ENCODE measurements at places on chromosomes 7 and 10. TPM values are rescaled to one million over a fixed set of nuclear protein-coding genes. Genes with fewer than 3 reads are reported as not detected.

IQUB gene
- 0.32 TPM for total RNA-seq

CPXM2 gene
- 9.2 TPM for total RNA-seq

KCND2 gene
- total RNA-seq: not detected

C10orf143 gene
- total RNA-seq: 0.14 TPM

DNA sequence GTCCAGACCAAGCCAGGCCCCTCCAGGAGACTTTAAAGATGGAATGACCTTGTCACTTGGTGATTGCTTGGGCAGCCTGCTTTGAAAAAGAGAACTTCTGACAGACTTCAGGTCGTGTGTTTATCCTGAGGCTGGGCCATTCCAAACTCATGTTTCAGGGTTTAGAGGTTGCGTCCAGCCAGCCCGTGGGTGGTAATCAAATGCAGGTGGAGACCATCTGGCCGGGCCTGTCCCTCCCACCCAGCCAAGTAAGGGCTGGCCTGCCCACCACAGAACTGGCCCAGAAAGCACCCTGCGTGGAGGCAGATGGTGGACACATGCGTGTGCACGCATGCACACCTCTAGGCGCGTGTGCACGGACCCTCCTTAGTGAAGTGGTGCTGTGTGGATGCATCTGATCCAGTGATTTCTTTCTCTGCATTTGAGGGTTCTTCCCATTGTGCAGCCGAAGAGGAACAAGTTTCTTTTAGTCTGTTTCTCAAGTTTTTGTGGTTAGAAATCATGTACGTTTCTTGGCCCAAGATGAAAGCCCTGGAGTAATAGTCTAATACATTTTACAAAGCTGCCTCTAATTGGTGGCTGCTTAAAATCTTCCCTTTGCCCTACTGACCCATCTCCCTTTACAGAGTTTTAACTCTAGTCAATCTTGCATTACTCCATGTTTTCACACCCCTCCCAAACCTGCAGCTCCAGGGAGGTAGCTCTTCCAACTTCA lies 43.0 kb downstream of the SUFU start:
- no peak for DNase-seq

DNA sequence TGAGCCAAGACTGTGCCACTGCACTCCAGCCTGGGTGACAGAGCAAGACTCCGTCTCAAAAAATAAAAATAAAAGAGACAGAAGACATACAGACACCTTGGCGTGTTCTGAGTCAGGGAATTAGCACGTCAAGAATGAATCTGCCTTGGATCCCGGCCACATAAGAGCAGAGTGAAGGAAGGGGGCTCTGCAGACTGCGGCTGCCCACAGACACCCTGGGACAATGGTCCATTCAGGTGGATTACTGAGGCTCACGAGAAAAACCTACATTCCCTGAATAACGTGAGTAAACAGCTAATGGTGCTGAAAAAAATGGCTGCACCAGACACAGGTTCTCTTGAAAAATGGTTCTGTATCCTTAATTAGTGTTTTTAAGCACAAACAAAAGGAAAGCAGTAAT lies 100.1 kb upstream of the FGFR2 start:
- no peak for DNase-seq

TAS2R5 gene
- total RNA-seq: 0.53 TPM

TMEM140 gene
- total RNA-seq: 13.4 TPM

ASB4 gene
- total RNA-seq: not detected

DNA sequence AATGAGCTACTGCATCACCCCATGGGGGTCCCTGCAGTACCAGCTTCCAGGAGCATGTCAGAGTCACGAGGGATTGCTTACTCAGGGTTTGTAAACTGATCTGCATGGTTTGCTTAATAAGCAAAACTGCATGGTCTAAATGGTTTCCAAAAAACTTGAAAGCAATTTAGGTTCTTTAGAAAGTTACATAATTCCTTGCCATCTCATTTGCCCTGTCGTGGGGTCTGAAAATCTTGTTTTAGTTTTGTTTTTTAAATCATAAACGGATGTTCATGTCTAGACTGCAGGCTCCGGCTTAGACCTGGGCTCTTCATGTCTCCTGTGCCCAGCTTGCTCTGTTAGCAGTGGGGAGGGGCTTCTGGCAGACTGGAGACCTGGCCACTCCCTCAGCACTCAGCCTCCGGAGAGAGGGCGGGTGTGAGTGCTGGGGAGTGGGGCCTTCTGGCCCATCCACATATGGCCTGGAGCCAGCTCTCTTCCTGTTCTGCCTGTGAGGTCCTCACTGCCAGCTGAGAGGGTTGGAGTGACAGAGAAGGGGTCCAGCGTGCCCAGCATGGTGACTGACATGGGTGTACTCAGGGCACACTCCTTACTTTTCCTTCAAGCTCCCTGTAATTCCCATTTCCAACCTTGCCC lies 17.5 kb downstream of the PRF1 start:
- DNase-seq: no peak

SMIM30 gene
- total RNA-seq: 52.5 TPM

DNA sequence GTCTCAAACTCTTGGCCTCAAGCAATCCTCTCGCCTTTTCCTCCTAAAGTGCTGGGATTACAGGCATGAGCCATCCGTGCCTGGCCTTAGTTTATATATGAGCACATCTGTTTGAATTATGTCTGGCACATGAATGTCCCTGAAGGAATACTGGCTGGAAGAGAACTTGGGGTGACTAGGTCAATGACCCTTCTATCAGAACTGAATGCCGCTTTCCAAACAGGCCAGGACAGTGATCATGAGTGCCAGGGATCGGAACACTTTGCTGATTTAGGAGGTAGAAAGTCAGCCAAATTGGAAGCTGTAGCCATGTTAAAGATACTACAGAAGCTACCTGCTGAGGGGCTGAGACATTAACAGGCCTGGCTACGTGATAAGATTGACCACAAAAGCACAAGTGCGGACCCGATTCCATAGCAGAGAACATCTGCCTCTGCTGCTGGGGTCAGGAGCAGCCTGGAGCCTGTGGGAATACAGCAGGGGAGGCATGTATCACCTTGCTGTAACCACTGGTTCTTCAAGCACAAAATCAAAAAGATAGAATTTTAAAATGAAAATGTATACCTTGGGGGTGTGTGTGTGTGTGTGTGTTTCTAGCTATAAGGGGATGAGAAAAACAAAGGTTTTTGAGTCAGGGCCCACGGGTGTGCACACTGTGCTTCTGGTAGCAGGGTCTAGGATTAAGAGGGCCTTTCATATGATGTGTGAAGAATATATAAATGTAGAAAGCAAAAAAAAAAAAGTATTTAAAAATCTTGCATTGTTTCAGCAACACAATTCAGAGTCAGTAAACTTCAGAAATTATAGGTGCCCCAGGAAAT lies 293.7 kb downstream of the BBS9 start:
- no peak for DNase-seq

CALHM3 gene
- not detected for total RNA-seq

GRCh38 chr10:102467971-102468438 lies 16.7 kb upstream of the C10orf95 start:
- no peak for DNase-seq

PPP1R3C gene
- total RNA-seq: 1.2 TPM

CFAP58 gene
- total RNA-seq: 0.46 TPM

- DNase-seq: no peak
Observed at GRCh38 chr10:32379318-32379949, 32.5 kb upstream of the EPC1 start.

GRCh38 chr10:58856508-58857240 lies 319.8 kb upstream of the PHYHIPL start:
- no peak for DNase-seq

DNA sequence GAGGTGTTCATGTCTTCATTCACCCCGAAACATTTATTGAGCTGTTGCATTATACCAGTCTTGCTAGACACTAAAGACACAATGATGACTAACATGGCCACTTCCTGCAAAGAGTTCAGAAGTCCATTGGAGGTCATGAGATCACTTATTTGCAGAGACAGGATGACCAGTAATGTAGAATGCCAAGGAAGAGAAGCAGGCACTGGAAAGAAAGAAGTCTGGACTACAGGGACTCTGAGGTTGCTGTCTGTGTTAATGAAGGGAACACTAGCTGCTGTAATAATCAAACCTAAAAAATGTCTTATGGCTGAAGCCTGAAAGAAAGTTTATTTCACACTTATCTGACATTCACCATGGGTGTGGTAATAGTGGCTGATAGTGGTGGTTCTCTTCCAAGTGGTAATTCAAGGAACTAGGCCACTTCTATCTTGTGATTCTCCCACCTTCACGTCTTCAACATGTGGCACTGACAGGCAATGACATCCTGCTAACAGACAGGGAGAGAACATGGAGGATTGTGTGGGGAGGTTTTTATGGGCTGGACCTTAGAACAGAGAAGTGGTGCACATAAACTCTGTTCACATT lies 89.2 kb upstream of the MKLN1 start:
- peak; percentile 43 for DNase-seq

PIP gene
- total RNA-seq: not detected

- no peak for DNase-seq
Observed at GRCh38 chr7:142584765-142585164, 164.5 kb upstream of the PRSS1 start.

- no peak for DNase-seq
Observed at GRCh38 chr7:35727571-35727970, 32.6 kb upstream of the HERPUD2 start.

DNA sequence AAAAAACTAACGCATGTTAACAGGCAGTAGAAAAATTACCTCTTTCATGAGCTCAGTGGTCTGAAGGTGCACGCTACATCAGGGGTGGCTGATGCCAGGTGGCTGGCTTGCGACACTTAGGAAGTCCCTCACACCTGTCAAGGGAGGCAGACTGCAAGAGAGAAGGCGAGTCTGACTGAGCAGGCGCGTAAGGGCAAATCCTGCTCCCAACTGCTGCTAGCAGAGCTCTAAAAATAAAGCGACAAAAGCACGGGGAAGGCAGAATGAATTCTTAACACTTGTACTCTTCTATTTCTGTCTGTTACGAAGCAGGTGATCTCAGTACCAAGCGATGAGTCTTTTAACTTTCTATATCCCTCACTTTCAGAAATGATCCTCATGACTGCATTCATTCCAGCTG lies 33.1 kb downstream of the CACNA2D1 start:
- DNase-seq: no peak

DNA sequence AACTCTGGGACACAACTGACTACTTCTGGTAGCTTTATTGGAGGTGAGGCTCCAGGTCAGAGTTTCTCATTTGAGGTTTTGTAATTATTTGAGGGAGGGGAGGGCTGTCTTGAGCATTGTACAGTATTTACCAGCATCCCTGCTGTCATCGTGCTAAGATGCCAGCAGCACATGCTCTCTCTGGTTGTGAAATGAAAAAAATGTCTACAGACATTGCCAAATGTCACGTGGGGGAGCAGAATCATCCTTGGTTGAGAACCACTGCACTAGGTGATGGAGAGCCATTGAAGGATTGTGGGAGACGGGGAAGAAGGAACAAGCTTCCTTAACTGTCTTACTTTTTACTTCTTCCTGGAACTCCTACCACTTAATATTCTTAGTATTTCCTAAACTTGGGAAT lies 5.0 kb downstream of the SEPTIN7 start:
- DNase-seq: no peak

- DNase-seq: no peak
Observed at GRCh38 chr10:95262763-95263518, 27.9 kb downstream of the PDLIM1 start.

OR13A1 gene
- total RNA-seq: not detected

- peak; percentile 33 for DNase-seq
Observed at GRCh38 chr7:17408245-17408903, 109.9 kb downstream of the AHR start.

GRCh38 chr7:95104739-95105138 lies 197.3 kb downstream of the PPP1R9A start:
- DNase-seq: no peak

GRCh38 chr10:108905171-108905570 lies 1018.1 kb downstream of the XPNPEP1 start:
- DNase-seq: no peak

DNA sequence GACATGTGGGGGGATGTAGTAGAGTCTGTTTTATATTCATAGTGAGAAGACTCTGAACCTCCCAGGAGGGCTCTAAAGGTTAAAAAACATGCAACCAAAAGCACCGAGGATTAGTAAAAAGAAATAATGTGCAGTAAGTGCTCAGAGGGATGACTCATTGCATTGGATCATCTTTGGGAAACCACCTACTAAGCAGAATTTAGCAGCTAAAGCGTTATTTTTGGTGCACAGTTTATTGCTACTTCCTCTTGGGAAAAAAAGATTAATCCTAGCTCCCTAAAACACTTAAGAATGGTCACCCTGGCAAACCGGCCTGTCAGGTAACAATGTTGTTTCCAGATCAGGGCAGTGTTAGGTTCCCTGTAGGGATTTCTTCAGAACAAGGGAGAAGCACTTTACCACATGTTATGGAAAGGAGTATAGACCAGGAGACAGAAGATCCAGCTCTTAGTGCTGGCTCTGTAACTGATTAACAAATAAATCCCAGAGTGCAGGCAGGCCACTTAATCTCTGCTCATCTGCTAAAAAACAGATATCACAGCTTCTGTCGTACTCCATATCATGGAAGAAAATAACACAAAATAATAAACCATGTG lies 44.8 kb upstream of the FAM133B start:
- peak; percentile 46 for DNase-seq

GRCh38 chr7:37289367-37289766 lies 159.3 kb downstream of the ELMO1 start:
- DNase-seq: no peak

GHRHR gene
- total RNA-seq: not detected

- DNase-seq: no peak
Observed at GRCh38 chr10:13712476-13712836, 125.7 kb downstream of the PRPF18 start.

DNA sequence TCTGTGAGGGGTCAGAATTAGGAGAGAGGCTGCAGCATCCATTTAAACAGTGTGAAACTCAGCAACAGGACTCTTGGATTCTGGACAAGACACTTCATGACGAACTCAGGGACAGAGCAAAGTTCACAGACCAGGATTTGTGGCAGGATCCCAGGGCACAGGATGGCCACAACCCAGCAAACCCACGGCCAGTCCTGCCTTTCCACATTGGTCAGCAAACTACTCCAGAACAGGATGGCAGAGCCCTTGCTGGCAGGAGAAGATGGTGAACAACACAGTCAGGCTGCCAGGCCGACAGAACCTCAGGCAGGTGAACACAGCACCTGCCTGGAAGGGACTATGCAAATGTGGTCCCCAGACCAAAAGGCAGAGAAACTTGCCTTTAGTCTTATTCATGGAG lies 34.4 kb downstream of the VSTM4 start:
- DNase-seq: no peak

JCAD gene
- 49.9 TPM for total RNA-seq

GRCh38 chr7:122844191-122844988 lies 41.9 kb downstream of the CADPS2 start:
- DNase-seq: no peak

- DNase-seq: no peak
Observed at GRCh38 chr10:30088178-30088577, 28.8 kb upstream of the JCAD start.

GRCh38 chr7:96397936-96398598 lies 76.2 kb upstream of the SLC25A13 start:
- DNase-seq: no peak

DCLRE1C gene
- 7.5 TPM for total RNA-seq

GRCh38 chr7:104929921-104930320 lies 84.1 kb upstream of the KMT2E start:
- no peak for DNase-seq

BBS9 gene
- 12.8 TPM for total RNA-seq

GRCh38 chr7:52498366-52498765 lies 537.1 kb upstream of the POM121L12 start:
- no peak for DNase-seq

PRPS1L1 gene
- total RNA-seq: not detected

GRCh38 chr7:36526863-36527548 lies 137.3 kb downstream of the ANLN start:
- peak; percentile 8 for DNase-seq

PDSS1 gene
- total RNA-seq: 8.8 TPM

- DNase-seq: peak; percentile 99
Observed at GRCh38 chr7:30469303-30469702, 9.3 kb downstream of the NOD1 start.

- DNase-seq: no peak
Observed at GRCh38 chr7:91690541-91691070, 189.9 kb downstream of the MTERF1 start.
